ENCODE measurements at places on chromosomes 1 and 21.

DNA sequence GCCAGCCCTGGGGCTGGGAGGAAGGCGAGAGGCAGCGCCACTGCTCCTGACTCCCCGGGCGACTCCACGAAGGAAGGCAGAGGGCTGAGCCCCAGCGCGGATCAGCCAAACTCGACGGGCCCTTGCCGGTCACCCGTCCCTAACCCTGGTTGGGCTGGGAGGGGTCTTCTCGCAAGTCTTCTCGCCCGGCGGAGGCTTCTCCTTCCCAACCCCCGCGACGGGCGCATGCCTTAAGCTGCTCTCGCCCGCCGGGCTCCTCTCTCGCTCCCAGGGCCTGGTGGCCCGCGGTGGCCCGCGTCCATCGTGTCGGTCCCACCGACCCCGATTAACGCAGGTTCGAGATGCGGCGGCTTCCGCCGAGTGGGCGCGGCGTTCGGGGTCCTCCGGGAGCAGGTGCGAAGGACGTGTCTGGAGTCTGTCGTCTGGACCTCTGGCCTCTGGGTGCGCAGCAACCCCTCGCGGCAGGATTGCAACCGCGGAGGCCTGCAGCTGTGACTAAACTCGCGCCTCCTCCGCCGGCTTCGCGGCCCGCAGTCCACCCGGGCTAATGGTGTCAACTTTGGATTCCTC lies 29.0 kb upstream of the PPM1J start:
- H3K27me3 ChIP-seq, result no peaks in the 10 kb centered on the region
- no peak overlapping the region for H3K27ac ChIP-seq
- H3K4me1 ChIP-seq, result peaks cover 9% of the 10 kb centered on the region
- DNase-seq, result no peak
- peak overlapping the region; percentile 61 for H3K4me3 ChIP-seq

GRCh38 chr1:156485984-156486383 lies 14.6 kb downstream of the MEF2D start:
- H3K27me3 ChIP-seq, result no peaks in the 10 kb centered on the region
- DNase-seq, result no peak

- no peak overlapping the region for H3K4me3 ChIP-seq
- H3K4me1 ChIP-seq, result no peaks in the 10 kb centered on the region
- H3K36me3 ChIP-seq, result no peaks in the 10 kb centered on the region
Measured at GRCh38 chr1:57623039-57623790, 199.4 kb upstream of the DAB1 start.

DNA sequence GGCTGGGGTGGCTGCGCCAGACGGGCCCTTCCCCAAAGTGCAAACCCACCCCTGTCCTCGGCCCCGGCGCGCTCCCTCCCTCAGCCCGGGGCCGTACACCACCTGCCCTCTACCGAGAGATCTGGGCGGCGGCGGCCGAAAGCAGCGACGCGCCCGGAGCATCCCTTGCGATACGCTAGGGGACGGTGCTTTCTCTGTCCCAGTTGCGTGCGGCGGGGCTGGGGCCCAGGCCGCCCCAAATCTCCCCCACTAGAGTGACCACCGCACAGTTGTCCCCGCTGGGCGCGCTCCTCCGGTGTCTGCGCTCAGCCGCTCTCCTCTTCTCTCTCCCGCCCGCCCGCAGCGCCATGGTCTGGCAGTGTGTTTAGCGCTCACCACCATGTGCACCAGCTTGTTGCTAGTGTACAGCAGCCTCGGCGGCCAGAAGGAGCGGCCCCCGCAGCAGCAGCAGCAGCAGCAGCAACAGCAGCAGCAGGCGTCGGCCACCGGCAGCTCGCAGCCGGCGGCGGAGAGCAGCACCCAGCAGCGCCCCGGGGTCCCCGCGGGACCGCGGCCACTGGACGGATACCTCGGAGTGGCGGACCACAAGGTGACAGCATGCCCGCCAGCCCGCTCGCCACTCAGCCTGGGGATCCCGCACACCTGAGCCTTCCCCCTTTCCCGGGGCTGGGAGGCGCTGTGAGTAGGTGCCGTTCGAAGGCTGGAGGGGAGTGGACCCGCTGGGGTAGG lies 1.0 kb downstream of the ST6GALNAC5 start:
- no peak for DNase-seq
- peaks cover 16% of the 10 kb centered on the region for H3K4me1 ChIP-seq
- H3K4me3 ChIP-seq, result peak overlapping the region; percentile 79
- no peaks in the 10 kb centered on the region for H3K36me3 ChIP-seq

GRCh38 chr1:200275816-200276453 lies 133.9 kb downstream of the ZNF281 start:
- DNase-seq, result no peak
- H3K27me3 ChIP-seq, result no peaks in the 10 kb centered on the region
- no peak overlapping the region for H3K27ac ChIP-seq

DNA sequence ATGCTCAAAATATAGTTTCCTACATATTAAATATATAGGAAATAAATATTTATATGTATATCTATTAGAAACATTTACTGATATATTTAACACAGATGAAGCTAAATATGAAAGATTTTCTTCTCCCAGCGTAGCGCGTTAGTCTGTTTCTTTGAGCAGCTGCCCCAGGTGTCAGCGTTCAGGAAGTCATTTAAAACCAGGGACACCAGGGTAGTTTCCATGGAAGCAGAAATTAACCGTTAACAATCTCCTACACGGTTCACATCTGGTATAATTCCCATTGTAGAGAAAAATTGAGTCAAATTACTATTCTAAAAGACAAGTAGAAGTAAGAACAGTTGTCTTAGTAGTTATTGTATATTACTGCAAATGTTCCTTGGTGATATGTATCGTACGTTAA lies 1443.7 kb downstream of the MRPL39 start:
- H3K4me1 ChIP-seq, result no peaks in the 10 kb centered on the region
- no peak overlapping the region for H3K27ac ChIP-seq
- DNase-seq, result no peak
- H3K4me3 ChIP-seq, result no peak overlapping the region
- H3K27me3 ChIP-seq, result no peaks in the 10 kb centered on the region

DNA sequence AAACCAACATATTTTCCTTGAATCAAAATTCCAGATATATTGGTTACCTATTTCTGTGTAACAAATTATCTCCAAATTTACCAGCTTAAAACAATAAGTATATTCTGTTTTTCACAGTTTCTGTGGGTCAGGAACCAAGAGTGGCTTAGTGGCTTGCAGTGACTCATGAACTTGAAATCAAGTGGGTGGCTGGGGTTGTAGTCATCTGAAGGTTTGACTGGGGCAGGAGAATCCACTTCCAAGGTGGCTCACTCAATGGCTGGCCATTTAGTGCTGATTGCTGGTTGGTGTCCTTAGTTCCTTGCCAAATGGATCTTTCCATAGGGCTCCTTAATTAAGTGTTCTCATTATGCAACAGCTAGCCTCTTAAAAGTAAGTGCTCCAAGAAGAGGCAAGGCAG lies 43.8 kb downstream of the ALG14 start:
- H3K27me3 ChIP-seq, result no peaks in the 10 kb centered on the region
- H3K4me1 ChIP-seq, result peaks cover 2% of the 10 kb centered on the region
- no peaks in the 10 kb centered on the region for H3K36me3 ChIP-seq
- no peak overlapping the region for H3K27ac ChIP-seq
- no peak for DNase-seq
- no peak overlapping the region for H3K4me3 ChIP-seq

DNA sequence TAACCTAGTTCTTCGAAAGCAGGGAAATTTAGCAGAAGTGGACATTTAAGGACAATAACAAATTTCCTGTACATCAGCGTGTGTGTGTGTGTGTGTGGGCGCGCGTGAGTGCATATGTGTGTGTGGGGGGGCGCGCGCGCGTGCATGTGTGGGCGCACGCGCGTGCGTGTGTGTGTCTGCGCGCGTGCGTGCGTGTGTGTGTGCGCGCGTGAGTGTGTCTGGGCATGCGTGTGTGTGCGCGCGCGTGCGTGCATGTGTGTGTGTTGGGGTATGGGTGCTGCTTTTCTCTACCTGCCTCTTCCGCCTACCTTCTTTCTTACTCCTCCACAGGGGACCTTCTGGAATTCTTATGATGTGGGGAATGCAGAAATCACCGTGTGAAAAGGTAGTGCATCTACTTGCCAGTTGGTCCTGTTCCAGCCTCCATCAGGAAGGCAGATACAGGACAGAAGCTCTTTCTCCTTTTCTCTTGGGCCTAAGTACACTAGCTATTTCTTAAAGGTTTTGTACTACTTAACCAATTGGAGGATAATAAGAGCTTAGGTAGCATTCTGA lies 165.4 kb upstream of the KCNK2 start:
- no peaks in the 10 kb centered on the region for H3K36me3 ChIP-seq
- no peak for DNase-seq
- no peak overlapping the region for H3K4me3 ChIP-seq
- H3K27ac ChIP-seq, result no peak overlapping the region

DNA sequence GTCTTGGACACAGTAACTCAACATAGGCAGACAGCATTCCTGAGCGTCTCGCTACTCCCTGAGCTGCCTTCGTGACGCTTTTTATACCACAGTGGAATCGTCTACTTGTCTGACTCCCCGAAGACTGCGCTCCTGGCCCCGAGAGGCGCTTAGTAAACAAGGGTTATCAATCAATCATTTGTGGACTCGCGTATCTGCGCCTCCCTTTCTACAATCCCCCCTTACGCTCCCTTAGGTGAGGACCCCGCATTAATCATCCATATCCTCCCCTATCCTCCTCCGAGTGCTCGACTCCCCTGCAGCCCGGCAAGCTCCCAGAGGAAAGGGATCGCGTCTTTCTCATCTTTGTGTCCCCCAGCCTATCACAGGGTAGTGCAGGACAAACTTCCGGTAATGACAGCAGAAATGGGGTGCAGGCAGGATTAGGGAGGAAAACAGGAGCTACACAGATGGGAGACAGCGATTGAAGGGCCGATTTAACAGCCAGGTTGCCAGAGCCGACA lies 522 bp downstream of the TMEM59 start:
- no peaks in the 10 kb centered on the region for H3K36me3 ChIP-seq
- no peak for DNase-seq
- H3K4me3 ChIP-seq, result peak overlapping the region; percentile 85

DNA sequence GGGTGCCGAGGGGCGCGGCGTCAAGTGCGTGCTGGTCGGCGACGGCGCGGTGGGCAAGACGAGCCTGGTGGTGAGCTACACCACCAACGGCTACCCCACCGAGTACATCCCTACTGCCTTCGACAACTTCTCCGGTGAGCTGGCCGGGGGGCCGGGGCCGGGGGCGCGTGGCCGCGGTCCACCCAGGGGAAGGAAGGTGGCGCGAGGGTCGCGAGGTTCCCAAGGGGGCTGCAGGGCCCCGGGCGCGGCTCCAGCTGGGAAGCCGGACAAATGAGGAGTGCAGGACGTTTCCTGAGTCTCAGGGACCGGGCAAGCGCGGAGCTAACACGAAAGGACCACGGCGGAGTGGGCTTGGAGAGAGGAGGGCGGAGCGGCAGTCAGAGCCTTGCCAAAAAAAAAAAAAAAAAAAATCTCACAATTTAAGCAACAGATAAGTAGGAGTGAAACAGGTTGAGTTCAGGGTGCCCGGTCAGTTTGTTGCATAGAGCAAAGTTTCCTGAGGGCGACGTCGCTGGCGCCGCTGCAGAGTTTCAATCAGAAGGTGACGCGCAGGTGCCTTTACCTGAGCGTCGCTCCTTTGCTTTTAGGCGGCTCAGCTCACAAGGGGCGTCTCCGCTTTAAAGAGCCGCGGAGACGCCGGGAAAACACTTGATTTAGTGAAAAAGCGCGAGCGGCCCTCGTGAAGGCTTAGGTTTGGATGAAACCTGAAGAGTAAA lies 750 bp downstream of the RHOU start:
- no peak for DNase-seq
- H3K27me3 ChIP-seq, result no peaks in the 10 kb centered on the region
- H3K36me3 ChIP-seq, result no peaks in the 10 kb centered on the region
- H3K27ac ChIP-seq, result peak overlapping the region; percentile 93
- H3K4me3 ChIP-seq, result peak overlapping the region; percentile 95

DNA sequence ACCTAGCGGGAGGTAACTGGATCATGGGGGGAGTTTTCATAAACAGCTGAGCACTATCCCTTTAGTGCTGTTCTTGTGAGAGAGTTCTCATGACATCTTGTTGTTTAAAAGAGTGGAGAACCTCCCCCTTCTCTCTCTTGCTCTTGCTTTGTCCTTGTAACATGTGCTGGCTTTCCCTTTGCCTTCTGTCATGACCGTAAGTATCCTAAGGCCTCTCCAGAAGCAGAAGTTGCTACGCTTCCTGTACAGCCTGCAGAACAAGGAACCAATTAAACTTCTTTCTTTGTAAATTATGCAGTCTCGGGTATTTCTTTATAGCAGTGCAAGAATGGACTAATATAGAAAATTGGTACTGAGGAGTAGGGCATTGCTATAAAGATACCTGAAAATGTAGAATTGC lies 515.6 kb downstream of the NEGR1 start:
- no peak overlapping the region for H3K4me3 ChIP-seq
- no peak for DNase-seq
- no peak overlapping the region for H3K27ac ChIP-seq
- H3K4me1 ChIP-seq, result no peaks in the 10 kb centered on the region
- no peaks in the 10 kb centered on the region for H3K36me3 ChIP-seq

GRCh38 chr1:65276197-65276939 lies 33.0 kb upstream of the DNAJC6 start:
- no peaks in the 10 kb centered on the region for H3K27me3 ChIP-seq
- no peaks in the 10 kb centered on the region for H3K36me3 ChIP-seq
- no peak for DNase-seq
- H3K4me1 ChIP-seq, result peaks cover 7% of the 10 kb centered on the region

DNA sequence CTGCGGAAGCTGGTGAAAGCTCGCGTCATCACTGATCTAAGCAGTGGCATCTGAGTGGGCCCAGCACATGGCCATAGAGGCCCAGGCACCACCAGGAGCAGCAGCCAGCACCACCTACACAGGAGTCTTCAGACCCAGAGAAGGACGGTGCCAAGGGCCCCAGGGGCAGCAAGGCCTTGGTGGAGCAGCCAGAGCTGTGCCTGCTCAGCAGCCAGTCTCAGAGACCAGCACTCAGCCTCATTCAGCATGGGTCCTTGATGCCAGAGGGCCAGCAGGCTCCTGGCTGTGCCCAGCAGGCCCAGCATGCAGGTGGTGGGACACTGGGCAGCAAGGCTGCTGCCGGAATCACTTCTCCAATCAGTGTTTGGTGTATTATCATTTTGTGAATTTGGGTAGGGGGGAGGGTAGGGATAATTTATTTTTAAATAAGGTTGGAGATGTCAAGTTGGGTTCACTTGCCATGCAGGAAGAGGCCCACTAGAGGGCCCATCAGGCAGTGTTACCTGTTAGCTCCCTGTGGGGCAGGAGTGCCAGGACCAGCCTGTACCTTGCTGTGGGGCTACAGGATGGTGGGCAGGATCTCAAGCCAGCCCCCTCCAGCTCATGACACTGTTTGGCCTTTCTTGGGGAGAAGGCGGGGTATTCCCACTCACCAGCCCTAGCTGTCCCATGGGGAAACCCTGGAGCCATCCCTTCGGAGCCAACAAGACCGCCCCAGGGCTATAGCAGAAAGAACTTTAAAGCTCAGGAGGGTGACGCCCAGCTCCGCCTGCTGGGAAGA lies 3.2 kb upstream of the ARTN start:
- no peak overlapping the region for H3K4me3 ChIP-seq
- H3K36me3 ChIP-seq, result peaks cover 3% of the 10 kb centered on the region
- peaks cover 16% of the 10 kb centered on the region for H3K4me1 ChIP-seq
- no peaks in the 10 kb centered on the region for H3K27me3 ChIP-seq

GRCh38 chr1:51956528-51957509 lies 33.7 kb downstream of the RAB3B start:
- no peak overlapping the region for H3K4me3 ChIP-seq
- H3K27ac ChIP-seq, result no peak overlapping the region
- no peaks in the 10 kb centered on the region for H3K4me1 ChIP-seq
- H3K36me3 ChIP-seq, result no peaks in the 10 kb centered on the region
- DNase-seq, result no peak
- no peaks in the 10 kb centered on the region for H3K27me3 ChIP-seq

Measured in thoracic aorta (tissue), 2 donors.